ENCODE measurements at places on chromosomes 13 and 19. TPM values are rescaled to one million over a fixed set of nuclear protein-coding genes. Genes with fewer than 3 reads are reported as not detected.

The MCEMP1 gene
- polyA plus RNA-seq = not detected

The PRR20B gene
- polyA plus RNA-seq = not detected

The SHISA7 gene
- polyA plus RNA-seq = not detected

The BEST2 gene
- polyA plus RNA-seq = not detected

The GJB6 gene
- polyA plus RNA-seq = not detected

Measured in GM12878 (cell line).